Right forelimb (tissue), 1 donor: ENCODE measurements at places on chromosomes 7 and 10.

DNA sequence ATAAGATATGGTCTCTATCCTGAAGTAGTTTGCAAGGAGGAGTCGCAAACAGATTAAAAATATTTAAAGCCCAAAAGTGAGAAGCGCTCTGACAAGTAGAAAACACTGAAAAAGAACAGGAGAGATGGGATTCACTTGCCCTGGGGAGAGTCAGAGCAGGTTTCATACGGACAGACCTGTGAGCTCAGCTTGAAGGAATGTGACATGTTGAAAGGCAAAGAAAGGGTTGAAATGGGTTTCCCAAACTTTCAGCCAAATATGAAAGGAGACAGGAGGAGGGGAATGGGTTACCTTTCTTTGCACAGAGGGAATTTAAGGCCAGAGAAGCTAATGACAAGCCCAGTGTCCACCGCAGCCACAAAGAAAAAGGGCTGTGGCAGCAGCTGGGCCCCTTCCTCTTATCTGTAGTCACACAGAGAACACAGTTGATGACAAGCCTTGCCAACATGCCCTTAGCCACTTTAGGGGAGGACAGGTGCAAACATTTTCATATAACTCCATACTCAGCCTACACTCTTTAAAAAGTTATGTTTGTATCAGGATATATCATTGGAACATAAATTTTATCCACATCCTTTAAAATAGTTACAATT is 14.9 kb downstream of the HOXA1 start:
- DNase-seq: no peak

DNA sequence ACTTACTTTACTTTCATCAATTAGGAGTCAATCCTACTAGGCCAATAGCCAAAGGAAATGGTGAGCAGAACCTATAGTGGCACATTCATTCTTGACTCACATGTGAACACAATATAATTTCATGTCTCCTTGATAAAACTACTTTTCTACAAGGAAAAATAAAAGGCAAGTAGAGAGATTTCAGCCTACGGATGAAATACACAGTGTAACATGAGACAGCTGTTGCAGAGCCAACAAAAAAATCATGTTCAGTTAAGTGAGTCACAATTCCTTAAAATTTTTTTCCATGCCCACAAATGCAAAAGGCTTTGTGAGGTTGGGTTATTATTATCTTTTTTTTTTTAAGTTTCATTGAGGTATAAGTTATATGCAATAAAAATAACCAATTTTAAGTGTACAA is 54.8 kb downstream of the GPR141 start:
- DNase-seq: no peak

DNA sequence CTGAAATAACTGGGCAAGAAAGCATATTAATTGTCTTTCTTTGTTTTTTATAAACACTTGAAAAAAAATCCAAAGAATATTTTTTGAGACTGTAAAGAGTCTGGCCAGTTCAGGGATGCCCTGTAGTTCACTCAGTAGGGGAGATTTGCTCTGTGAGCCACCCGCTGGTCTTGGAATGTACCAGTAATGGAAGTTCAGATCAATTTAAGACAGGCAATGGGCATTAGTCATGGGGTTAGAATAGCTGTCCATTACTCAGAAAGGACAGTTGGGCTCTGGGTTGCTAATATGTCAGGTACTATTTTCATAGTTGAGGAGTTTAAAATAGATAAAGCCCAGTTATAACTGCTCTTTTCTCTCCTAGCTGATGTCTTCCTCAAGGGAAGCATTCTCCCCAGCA is 38.7 kb downstream of the A1CF start:
- DNase-seq: no peak

DNA sequence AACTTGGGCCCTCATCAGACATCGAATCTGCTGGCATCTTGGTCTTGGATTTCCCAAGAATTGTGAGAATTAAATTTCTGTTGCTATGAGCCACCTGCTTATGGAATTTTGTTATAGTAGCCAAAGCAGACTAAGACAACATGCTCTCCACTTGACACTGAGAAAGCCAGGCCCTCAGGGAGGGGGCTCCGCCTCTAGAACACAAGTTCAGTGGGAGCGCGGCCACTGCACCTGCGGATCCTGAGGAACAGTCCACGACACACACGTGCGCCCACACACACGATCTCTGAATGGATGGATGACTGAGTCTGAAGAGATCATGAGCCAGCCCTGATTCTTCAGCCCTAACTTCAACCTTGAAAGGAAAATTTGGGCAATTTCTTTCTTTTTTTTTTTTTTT is 73.7 kb downstream of the CTBP2 start:
- no peak for DNase-seq

GRCh38 chr10:127833804-127834203 is 58.9 kb downstream of the CLRN3 start:
- DNase-seq: no peak

GRCh38 chr10:63114031-63114814 is 18.9 kb upstream of the NRBF2 start:
- peak; percentile 72 for DNase-seq

DNA sequence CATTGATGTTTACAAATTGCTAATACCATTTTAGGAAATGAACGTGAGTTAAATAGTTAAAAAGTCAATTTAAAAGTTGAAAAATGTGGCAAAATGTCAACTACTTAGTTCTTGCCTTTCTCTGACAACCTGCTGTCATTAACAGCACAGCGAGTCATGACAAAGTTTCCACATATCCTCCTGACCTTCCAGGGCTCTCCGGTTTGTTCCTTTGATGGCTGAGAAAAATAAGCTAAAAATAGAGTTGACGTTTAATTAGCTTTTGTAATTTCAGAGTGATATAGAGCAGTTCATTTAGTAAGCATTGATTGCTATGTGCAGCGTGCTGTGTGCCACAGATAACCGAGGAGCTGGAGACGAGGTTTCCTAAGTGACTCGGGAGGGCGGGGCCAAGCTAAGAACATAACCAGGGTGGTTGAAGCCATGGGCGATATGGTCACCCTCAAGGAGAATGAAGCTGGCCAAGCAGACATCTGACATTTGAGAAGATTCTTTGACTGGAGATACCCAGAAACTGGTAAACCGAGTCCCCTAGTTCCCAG is 47.9 kb downstream of the OGDH start:
- DNase-seq: no peak

- DNase-seq: no peak
These were observed 94.6 kb upstream of the FAM180A start for GRCh38 chr7:135843214-135843613.

- no peak for DNase-seq
These were observed 153.5 kb downstream of the ZNF248 start for GRCh38 chr10:37703833-37704382.

- no peak for DNase-seq
These were observed 186.7 kb downstream of the PCLO start for GRCh38 chr7:82975811-82976468.

GRCh38 chr10:80485946-80486764 is 32.0 kb downstream of the TSPAN14 start:
- no peak for DNase-seq

DNA sequence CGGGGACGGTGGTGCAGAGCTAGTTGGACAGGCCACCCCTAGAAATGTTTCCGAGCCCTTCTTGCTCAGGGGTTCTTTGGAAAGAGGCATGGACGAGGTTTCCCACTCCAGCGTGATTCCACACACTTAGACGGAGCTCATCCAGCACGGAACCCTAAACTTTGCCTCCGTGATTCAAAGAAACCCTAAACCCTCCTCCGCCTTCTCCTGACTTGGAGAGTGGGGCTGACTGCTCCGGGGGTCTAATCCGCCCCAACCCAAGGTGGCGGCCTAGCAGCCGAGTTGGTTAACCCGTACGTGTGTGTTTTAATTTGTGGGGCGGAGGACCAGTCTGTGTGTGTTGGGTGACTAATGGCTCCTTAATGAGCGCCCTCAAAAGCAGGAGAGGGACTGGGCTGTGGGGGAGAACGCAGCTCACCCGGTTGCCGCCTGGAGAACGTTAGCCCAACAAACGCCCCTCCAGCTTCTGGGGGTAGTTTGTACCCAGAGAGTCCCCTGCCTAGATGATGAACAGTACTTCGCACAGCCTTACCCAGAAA is 3.8 kb downstream of the NEUROG3 start:
- no peak for DNase-seq

- no peak for DNase-seq
These were observed 13.5 kb downstream of the OR9A2 start for GRCh38 chr7:143013473-143013872.

DNA sequence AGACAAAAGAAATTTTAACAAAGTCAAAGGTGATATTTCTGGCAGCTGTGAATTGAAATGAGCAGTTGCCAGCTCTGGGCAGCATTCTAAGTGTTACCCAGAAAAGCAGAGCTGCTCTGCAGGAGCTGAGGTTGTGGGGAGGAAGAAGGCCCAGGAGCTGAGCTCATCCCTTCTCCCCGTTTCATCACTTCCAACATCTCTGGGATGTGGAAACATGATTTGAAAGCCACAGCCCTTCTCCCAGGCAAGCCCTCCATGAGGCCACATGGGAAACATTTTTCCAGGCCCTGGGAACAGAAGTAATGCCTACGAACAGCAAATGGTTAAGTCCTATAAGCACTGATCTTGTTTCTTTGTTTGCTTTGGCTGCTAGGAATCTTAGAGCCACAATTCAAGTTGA is 10.9 kb upstream of the DMBT1 start:
- DNase-seq: no peak

DNA sequence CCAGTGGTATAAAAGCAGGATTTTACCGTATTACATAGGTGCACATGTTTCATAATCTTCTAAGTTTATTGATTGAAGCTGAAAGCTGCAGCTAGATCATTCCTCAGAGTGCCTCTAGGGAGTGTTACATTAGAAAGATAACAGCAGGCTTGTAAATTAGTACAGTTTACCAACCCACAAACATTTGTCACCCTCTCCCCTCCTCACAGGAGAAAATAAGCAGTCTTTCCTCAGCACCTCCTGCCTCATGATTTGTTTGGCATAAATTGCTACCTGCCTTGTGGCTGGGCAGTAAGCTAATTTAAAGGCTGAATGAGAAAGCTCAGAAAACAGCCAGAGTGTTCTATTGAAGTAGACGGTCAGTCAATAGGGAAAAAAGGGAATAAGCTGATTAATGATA is 74.2 kb downstream of the NXPH1 start:
- DNase-seq: no peak

DNA sequence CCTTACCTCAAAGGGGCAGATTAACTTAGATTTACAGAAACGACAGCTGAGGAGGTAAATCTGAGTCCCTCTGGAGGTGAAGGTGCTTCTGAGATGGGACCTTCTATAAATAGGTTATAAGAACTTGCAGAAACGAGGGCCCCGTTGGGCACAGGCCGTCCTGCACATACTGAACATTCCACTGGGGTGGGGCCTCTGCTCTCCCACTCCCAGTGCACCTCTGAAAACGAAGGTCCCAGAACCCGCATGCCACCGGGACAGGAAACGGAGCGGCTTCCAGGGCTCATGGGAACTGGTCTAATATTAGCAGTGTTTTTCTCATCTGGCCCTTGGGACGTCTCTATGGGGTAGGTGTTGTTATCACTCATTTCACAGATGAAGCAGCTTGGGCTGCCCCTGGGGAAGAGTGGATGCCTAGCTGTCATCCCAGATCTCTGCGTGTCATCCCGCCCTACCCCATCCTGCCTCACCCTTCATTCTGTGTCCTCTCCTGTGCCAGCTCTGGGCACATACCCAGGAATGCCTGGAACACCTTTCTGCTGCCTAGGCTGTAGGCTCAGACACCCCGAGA is 19.6 kb downstream of the C10orf62 start:
- DNase-seq: no peak

- no peak for DNase-seq
These were observed 16.3 kb downstream of the PRKCQ start for GRCh38 chr10:6563731-6564130.

- no peak for DNase-seq
These were observed 430.9 kb downstream of the ACTR3B start for GRCh38 chr7:153190452-153190851.

DNA sequence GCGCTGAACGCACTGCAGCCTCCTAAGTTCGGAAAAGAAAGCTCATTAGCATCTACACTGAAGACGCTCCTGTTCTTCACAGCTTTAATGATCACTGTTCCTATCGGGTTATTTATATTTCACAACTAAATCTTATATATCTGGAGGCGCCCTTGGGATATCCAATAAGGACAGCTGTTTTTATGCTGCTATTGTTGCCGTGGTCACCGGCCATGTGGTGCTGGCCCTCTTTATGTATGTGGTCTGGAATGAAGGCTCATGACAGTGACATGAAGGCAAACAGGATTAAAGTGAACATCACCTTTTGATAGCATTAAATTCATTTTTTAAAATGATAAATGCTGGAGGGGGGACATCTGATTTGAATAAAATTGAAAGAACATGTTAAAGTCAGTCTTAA is 8.8 kb downstream of the BLVRA start:
- DNase-seq: no peak

- no peak for DNase-seq
These were observed 3.9 kb upstream of the NMT2 start for GRCh38 chr10:15172306-15172840.

DNA sequence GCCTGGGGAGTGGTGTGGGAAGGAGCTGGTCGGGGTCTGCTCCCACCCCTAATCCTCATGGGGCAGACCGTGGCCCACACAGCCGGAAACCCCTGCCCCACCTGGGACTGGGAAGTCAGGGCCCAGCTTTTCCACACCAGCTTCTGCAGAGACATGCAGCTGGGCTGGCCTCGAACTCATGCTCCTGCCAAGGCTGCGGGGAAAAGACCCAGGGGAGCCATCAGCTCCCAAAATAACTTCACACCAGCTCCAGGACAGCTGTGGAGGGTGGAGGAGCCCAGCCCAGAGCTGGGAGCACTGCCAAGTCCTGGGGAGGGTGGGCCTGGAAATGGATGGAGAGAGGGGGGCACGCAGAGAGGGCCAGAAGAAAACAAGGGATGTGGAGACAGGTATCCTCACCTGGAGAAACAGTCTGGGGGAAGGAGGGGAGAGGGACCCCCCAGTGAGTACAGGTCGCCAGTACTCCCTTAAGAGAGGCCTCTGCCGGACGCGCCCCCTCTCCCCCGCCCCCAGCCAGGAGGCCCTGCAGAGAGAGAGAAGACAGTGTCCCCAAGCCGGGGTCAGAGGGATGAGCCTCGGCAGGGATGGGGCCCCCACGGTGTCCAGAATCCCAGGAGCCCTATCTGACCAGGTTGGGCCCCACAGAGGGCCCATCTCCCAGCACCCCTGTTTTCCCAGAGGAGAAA is 11.5 kb upstream of the GRIFIN start:
- peak; percentile 88 for DNase-seq

DNA sequence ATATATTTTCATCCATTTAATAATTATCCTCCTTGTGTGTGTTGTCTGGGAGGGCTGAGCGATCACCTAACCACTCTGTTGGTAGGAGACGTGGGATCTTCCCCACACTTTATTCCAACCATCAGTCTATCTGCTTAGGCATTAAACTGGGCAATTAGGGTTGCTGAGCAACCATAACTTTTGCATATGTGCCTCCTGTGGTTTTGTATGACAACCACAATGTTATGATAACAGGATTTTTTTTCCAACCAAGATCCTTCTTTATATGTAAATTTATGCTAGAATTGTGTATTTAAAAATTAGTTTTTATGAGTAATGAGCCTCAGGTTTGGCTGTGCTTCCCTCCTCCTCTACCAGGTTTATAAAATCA is 495.0 kb upstream of the MGMT start:
- DNase-seq: no peak

DNA sequence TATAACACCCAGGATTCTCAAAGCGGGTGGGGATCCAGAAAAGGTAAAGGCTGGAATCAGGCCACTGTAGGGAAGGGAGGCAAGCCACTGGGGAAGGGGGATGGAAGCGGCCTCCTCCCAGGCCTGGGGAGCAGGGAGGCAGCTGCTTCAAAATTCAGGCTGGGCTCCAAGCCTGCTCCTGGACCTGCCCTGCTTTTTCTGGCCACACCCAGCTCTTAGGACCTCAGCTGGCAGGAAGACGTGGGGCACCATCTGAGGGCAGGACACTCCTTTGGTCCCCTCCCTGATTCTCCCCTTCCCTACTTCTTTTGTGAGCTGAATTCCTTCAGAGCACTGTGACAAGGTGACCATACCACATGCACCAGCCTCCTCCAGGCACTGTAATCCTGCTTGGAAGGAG is 4.6 kb upstream of the LBX1 start:
- DNase-seq: no peak
